CD4-positive, alpha-beta T cell treated with Interleukin-1 beta for 1 hour (primary cell): ENCODE measurements at places on chromosomes 3 and 15.

- no peak for DNase-seq
These were observed 2.0 kb downstream of the MESP1 start for GRCh38 chr15:89749054-89749453.

GRCh38 chr3:195072916-195073564 lies 197.9 kb downstream of the XXYLT1 start:
- no peak for DNase-seq

DNA sequence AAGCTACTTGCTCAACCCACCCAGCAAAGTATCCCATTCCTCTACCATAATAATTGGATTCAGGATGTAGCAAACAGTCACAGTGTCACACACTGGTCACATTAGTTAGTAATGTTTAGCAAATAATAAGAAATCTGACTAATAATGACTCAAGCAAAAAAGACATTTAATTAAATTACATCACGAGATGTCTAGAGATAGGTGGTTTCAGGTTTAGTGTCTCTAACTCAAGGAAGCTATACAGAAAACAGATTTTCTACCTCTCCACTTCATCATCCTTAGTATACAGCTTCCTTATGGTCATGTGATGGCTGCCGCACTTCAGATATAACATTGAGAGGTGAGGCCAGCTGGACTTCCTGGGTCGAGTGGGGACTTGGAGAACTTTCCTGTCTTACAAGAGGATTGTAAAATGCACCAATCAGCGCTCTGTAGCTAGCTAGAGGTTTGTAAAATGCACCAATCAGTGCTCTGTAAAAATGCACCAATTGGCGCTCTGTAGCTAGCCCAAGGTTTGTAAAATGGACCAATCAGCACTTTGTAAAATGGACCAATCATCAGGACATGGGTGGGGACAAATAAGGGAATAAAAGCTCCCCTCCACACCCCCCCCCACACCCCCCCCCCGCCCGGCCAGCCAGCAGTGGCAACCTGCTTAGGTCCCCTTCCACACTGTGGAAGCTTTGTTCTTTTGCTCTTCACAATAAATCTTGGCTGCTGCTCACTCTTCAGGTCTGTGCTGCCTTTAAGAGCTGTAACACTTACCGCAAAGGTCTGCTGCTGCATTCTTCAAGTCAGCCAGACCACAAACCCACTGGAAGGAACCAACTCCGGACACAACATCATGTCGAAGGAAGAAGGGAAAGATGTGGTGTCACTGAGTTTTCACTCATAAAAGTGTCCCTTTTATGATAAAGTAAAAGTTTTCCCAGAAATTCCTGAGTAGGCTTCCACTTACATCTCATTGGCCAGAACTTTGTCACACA lies 24.9 kb upstream of the ARPIN start:
- no peak for DNase-seq

GRCh38 chr15:29942143-29942542 lies 119.9 kb upstream of the TJP1 start:
- no peak for DNase-seq
